ENCODE measurements at places on chromosomes 6 and 20.

- no peak for DNase-seq
Measured at GRCh38 chr6:69994251-69994650, 127.9 kb downstream of the COL19A1 start.

- DNase-seq: no peak
Measured at GRCh38 chr6:147564556-147564955, 56.1 kb downstream of the SAMD5 start.

DNA sequence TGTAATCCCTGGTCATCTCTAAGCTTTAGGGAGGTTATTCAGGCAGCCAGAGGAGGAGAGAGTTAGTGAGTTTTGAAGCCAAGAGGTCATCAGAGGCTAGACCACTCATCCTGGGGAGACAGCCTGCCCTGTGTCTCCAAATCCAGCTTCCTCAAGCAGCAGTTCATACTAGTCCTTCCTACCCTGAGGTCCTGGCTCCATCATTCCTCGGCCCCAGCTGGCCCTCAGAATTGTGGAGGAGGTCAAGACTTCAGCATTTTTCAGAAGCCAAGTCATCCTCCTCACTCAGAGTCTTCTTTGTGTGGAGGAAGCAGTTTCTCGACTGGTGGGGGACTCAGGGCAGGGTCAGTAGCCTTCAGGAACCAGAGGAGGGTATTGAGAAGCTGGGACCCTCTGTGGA, 12.4 kb upstream of the KIAA1755 start:
- no peak for DNase-seq

DNA sequence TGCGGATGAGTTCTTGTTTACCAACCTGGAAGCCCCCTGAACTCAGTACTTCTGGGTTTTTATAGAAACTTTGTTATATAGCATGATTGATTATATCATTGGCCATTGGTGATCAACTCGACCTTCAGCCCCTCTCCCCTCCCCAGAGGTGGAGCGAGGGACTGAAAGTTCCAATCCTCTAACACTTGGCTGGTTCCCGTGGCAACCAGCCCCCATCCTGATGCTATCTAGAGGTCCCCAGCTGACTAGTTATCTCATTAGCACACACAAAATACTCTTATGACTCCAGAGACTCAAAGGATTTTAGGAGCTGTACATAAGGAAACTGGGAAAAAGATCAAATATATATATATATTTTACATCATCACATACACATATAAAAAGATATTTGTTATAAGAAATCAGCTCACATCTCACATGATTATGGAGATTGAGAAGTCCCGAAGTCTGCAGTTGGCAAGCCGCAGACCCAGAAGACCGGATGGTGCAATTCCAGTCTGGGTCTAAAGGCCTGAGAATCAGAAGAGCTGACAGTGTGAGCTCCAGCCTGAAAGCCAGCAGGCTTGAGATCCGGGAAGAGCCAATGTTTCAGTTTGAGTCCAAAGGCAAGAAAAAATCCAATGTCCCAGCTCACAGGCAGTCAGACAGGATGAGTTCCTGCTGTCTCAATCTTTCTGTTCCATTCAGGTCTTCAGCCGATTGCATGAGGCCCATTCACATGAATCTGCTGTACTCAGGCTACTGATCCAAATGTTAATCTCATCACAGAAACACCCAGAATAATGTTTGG, 179.3 kb upstream of the DTNBP1 start:
- peak; percentile 25 for DNase-seq

GRCh38 chr6:170032706-170033309, 258.1 kb downstream of the DLL1 start:
- DNase-seq: no peak

GRCh38 chr6:118649918-118650581, 1.3 kb downstream of the CEP85L start:
- peak; percentile 42 for DNase-seq

DNA sequence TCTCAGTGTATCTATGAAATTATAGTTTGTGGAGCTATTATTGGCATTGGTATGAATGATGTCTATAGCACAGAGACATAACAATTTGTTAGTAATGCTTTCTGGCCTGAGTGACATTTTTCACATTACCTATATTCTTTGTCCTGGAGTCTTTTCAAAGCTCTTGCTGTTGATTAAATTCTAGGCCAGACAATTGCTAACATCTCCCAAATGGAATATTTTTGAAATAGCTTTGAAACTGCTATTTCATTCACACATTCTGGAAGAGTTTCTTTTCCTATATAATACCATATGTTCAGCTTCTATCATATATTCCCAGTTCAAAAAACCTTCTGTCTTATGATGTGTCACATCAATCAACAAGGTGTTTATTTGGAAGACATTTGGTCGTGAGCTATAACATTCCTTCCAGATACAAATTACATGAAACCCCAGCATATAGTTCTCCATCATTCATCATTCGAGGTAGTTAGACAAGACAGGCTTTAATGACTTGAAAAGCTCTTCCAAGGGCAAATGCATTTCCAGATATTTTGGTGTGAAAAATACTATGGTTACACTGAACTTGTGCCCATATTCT, 452.8 kb downstream of the KHDRBS2 start:
- no peak for DNase-seq

DNA sequence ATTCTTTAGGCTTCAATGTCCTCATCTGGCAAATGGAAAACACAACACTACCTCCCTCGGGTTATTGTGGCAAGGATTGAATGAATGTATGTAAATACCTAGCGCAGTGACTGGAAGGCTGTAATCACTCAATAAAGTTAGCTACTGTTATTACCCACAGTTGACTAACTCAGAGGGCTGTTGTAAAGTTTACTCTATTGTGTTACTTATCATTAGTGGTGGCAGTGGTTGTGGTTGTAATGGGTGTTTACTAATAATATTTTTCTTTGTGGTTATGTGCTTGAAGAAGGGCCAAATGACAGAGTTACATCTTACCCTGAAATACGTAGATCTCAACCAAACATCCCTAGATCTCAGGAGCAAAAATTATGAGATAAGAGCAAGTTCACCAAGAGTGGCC, 42.0 kb upstream of the PXDC1 start:
- DNase-seq: no peak

DNA sequence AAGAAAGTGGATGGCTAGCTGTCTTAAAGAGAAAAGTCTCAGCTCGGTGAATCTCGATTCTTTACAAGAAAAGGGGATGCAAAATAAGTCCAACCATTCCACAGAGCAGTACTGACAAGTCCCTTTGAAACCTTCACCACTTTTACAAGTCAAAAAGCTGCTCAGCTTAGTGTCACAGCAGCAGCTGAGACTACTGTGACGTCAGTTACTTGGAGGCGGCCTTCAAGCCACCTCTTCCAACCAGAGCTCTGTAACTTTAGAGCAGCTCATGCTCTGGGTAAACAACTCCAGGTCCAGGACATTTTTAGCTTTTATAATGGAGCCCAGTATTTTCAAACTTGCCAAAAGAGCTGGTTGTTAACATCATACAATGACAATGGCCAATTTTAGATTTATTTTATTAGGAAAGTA, at the start of gene KIAA0408:
TSS of gene KIAA0408 (minus strand) at position 159 of the 411 bp plus-strand sequence. CDS start 5,408 bp downstream, outside the sequence.
- DNase-seq: no peak

DNA sequence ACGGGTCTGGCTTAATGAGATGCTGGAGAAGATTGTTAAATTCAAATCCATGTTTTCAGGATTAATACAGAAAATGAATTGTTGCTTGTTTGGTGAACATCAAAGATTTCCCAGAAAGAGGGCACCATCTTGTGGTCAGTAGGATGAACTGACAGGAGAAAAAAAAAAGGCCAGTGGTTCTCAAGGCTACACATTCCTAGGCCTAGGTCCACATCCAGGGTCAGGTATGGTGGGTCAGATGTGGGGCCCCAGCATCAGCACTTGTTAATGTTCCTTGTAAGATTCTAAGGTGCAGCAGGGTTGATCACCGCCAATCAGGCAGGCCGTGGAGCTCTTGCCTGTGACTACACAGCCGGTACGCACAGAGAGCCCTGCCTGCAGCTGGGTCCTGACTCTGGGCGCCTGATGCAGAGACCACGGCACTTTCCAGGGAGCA, 34.0 kb upstream of the FOXO3 start:
- peak; percentile 55 for DNase-seq

DNA sequence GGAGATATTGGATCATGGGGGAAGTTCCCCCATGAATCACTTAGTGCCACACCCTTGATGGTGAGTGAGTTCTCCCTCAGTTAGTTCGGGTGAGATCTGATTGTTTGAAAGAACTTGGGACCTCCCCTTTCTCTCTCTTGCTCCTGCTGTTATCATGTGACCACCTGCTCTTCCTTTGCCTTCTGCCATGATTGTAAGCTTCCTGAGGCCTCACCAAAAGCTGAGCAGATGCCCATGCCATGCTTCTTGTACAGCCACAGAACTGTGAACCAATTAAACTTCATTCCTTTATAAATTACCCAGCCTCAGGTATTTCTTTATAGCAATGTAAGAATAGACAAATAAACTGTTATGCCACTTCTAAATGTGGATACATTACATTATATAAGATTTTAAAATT, 686.7 kb upstream of the MARCKS start:
- no peak for DNase-seq

GRCh38 chr6:35094183-35094582, 47.0 kb downstream of the TCP11 start:
- DNase-seq: no peak

DNA sequence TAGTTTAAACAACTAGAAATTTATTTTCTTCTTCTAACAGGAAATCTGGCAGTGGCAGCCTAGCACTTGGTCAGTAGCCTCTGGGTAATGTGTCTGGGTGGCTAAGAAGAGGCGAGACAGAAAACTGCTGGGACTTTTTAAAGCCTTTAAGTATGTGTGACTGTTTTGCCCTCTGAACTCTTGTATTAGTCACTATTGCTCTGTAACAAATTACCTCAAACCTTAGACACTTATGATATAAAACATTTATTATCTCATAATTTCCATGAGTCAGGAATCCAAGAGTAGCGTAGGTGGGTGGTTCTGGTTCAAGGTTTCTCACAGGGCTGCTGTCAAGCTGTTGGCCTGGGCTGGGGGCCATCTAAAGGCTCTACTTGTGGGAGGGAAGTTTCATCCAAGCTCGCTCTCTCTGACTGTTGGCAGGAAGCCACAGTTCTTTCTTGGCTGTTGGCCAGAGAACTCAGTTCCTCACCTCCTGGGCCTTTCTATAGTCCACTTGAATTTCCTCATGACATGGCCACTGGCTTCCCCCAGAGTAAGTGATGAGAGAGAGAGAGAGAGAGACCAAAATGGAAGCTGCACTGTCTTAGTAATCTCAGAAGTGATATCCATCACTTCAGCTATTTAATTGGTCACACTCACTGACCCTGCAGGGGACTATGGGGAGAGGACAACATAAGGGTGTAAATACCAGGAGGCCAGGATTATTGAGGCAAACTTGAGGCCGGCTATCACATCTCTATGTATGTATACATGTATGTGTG, 17.4 kb upstream of the TBC1D22B start:
- DNase-seq: peak; percentile 29

DNA sequence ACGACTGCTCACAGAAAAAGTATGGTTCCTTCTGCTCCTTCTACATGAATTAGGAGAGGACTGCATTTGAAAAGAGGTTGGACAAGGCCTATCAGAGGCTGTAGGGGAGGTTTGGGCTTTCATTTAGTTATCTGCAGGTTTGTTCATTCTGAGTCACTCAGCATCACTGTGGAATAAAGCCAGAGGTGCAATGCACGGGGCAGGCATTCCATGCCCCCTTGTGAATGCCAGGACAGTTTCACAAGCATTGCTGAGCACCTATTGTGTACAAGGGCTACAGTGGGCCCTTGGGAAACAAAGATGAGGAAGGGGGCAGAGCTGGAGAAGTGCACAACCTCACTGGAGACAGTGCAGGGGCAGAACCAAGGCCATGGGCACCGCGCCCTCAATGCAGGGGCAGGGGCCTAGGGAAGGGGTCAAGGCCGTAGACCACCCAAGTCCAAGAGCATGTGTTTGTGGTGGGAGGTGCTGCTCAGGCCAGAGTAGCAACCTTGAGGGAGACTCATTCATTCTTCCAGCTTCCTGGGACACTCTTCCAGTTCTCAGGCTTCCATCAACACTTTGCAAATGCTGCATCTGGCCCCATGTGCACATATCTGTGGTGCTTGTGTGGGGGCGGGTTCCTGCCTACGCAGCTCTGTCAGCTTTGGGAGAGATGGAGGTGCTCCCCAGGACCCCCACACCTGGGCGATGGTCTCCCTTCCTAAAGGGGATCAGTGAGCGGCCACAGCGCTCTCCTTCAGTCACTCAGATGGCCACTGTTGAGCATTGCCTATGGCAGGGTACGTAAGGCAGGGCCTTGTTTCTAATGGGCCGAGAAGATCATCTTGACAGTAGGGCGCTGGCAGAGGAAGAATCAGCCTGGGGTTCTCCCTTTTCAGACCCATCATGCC, 204.5 kb downstream of the SYNDIG1 start:
- DNase-seq: no peak

DNA sequence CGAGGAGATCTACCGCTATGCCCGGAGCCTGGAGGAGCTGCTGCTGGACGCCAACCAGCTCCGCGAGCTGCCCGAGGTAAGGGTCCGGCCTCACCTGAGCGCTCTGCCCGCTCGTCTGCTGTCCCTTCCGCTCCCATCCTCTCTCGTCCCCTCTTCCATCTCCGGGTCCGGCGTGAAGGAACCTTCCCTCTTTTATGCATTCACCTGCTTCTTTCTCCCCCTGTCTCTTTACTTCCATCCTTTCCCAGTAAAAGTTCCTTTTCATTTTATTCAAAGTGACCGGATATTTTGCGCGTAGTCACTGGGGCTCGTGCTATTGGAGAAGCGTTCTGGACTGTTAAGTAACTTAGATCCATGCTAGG, 516 bp downstream of the LRRC1 start:
- DNase-seq: peak; percentile 25

GRCh38 chr6:11012295-11012754, 31.8 kb downstream of the ELOVL2 start:
- no peak for DNase-seq

- no peak for DNase-seq
Measured at GRCh38 chr6:33751771-33752645, 5.3 kb upstream of the IP6K3 start.

- DNase-seq: no peak
Measured at GRCh38 chr6:130996635-130997034, 66.4 kb downstream of the EPB41L2 start.

DNA sequence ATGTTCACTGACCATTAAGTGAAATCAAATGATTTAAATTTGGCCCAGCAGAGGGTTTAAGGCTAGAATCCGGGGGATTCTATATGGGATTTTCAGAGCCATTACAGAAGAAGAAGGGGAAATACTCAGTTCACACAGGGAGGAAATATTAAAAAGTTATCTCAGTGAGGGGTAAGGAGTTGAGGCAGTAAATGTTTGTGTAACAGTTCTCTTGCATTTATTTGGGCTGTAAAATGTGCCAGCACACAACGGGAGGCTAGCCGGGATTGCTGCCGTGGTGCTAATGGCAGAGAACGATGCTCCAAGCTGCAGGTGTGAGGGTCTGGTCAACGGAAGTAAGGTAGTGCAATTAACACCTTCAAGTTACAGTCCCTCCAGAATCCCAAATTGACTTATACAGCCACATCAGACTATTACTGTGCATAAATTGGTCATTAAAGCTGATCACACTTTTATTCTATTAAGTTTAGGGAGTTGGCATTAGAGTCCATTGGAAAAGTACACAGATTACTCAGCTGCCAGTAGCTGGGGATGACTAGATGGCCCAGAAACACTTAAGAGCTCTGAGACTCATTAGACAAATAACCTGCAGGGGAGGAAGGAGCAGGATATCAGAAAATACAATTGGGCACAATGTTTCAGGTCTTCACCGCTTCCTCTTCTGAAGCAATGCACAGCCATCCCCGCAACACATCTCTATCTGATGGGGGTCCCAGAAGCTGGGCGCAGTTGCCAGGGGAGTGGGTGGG, 31.3 kb downstream of the PPP1R3G start:
- no peak for DNase-seq
